ENCODE measurements at places on chromosomes 4 and X.
A peak's percentile ranks its signal among the peaks of the same experiment; 100 is the strongest.

GRCh38 chrX:31316340-31316991 is 244.6 kb upstream of the FTHL17 start:
- DNase-seq = no peak

DNA sequence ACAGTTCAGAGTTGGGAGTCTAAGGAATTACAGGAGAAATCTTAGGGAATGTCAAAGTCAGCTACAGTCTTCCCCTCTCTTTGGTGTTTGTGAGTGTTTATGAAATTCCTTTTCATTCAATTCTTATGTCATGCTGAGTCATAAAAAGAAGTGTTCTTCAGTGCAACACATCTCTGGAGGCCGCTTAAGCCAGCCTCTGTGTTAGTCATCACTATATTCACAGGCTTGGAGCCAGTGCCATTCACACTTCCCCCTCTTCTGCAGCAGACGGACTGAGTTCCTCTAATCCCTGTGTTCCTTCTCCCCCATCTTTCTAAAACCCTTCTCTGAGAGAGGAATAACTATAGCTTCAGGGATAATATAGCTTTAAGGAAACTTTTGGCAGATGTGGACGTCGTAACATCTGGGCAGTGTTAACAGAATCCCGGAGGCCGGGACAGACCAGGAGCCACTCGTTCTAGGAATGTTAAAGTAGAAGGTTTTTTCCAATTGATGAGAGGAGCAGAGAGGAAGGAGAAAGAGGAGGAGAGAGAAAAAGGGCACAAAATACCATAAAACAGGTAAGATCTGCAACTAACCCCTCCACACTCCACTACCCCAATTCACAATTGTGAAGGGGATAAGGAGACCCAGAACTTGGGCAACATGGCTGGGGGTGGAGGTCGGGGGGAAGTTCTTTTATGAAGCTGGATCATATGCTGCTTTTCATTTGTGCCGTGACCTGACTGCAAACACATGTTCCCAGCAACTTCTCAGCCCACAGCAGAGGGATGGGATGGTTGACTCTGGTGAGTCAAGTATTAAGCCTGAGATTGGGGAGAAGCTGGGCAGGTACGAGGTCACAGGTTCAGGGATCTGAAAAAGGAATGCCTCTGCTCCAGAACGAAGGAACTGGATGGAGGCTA is at the start of gene SRPX2:
SRPX2 (plus strand) TSS at position 244 of the 905 bp plus-strand sequence. CDS start 2,124 bp downstream, outside the sequence.
- DNase-seq = no peak

GRCh38 chr4:73856518-73856917 is 3.4 kb downstream of the PF4V1 start:
- DNase-seq = no peak

GRCh38 chr4:136558940-136559494 is 973.3 kb downstream of the PCDH18 start:
- no peak for DNase-seq

GRCh38 chr4:4542774-4543485 is 1.1 kb upstream of the STX18 start:
- no peak for DNase-seq

- no peak for DNase-seq
These were observed 48.0 kb downstream of the SEPTIN11 start for GRCh38 chr4:76997532-76997931.

- no peak for DNase-seq
These were observed 237.2 kb downstream of the SPATA18 start for GRCh38 chr4:52288212-52288855.

- DNase-seq = no peak
These were observed 1262.0 kb upstream of the ADGRL3 start for GRCh38 chr4:59938166-59938565.

- peak; percentile 0 for DNase-seq
These were observed 75.1 kb upstream of the USP9X start for GRCh38 chrX:41009850-41010846.

- no peak for DNase-seq
These were observed 71.0 kb downstream of the AFF1 start for GRCh38 chr4:87005690-87006425.

- DNase-seq = no peak
These were observed 581.3 kb downstream of the BCOR start for GRCh38 chrX:39516427-39516841.

GRCh38 chr4:4762909-4763821 is 96.3 kb upstream of the MSX1 start:
- no peak for DNase-seq

- DNase-seq = no peak
These were observed 19.4 kb downstream of the MTMR1 start for GRCh38 chrX:150712619-150713018.

GRCh38 chr4:138392751-138393308 is 150.7 kb upstream of the SLC7A11 start:
- DNase-seq = no peak

- DNase-seq = no peak
These were observed 912.9 kb upstream of the INTU start for GRCh38 chr4:126719852-126720251.

DNA sequence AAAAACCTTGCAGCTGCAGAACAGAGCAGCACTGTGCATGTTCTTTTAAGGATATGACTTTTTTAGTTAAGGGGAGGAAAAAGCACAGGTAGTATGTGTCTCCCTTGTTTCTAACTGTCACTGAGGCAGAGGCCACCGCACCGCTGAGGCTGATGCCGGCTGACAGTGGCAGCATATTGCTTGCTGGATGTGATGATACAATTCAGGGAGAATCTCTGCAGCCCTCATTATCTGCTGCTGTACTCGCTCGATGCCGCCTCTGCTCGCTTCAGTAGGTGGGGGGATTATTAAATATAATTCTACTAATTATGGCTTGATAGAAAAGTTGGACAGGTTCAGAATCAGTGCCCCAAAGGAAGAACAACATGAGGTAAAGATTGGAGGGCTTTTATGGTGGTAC is 378.8 kb upstream of the NOCT start:
- no peak for DNase-seq

GRCh38 chr4:86035688-86036087 is 324.2 kb downstream of the MAPK10 start:
- no peak for DNase-seq

DNA sequence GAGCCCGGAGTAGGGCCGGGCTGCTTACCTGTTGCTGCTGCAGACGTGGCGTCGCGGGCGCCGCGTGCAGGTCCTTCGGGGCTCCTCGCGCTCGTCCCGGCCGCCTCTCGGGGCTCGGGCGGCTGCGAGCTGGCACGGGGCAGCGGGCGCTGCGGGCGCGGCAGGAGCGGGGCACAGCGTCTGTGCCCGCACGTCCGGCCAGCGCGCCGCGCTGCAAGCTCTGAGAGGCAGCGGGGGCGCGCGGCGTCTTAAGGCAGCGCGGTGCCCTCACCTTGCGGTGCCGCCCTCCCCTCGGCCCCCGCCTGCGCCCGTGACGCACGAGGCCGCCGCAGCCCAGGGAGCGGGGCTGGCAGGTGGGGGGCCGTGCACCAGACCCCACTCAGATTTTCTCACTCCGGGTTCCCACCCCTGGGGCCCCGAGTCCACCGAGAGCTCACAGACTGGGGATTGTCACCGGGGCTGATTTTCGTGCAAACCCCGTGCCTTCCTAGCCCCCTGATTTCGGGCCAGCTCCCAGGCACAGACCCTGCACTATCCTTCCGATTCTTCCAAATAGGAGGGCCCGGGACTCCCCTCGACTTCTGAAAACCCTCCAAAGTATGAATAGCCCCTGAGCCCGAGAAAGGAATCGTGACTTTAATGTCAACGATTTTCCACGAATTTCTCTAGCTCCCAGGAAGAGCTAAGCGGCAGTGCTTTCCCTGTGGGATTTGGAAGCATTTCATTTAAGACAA is at the start of gene GPR101:
GPR101 (minus strand) TSS at position 222 of the 734 bp plus-strand sequence. CDS start 2,321 bp downstream, outside the sequence.
- DNase-seq = no peak

DNA sequence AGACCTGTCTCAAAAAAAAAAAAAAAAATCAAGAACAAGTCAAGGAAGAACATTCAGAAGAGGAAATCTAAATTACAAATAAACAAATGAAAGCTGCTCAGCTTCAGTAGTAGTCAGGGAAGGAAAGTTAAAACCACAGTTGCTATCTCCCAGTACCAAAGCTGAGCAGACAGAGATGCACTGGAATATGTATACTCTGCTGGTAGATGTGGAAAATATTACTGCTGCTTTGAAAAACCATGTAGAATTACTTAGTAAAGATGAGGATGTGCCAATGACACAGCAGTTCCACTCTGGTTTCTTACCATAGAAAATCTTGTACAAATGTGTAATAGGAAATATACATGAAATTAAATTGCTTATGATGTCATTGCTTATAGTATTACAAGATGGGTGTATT is 25.1 kb upstream of the PRKX start:
- DNase-seq = no peak

DNA sequence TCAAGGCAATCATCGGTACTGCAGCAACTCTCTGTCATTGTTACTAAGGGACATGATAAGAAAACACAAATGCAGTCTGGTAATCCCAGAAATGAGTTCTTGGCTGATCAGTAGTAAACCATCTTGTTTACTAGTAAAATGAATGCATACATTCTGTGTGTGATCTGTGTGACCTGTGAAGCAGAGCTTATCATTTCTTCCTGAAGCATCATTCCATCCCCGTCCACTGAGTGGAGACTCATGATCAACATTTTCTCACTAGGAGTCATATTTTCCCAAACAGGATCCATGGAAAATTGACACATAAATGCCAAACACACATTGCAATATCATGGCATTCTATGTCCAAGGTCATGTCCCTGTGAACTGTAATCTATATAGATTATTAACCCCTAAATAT is 226.1 kb downstream of the ANKRD50 start:
- no peak for DNase-seq

GRCh38 chr4:139556071-139556723 is at the start of gene SETD7:
Gene SETD7, minus strand, starts transcription at chr4:139556219. Its CDS starts 82 bp downstream, at chr4:139556137.
- no peak for DNase-seq

GRCh38 chr4:141853091-141853764 is 216.8 kb downstream of the IL15 start:
- no peak for DNase-seq

- DNase-seq = no peak
These were observed 934 bp upstream of the SEC31A start for GRCh38 chr4:82891707-82892466.

GRCh38 chrX:136162827-136163570 is 15.7 kb downstream of the FHL1 start:
- no peak for DNase-seq

GRCh38 chrX:110267874-110268273 is 50.0 kb downstream of the AMMECR1 start:
- no peak for DNase-seq

DNA sequence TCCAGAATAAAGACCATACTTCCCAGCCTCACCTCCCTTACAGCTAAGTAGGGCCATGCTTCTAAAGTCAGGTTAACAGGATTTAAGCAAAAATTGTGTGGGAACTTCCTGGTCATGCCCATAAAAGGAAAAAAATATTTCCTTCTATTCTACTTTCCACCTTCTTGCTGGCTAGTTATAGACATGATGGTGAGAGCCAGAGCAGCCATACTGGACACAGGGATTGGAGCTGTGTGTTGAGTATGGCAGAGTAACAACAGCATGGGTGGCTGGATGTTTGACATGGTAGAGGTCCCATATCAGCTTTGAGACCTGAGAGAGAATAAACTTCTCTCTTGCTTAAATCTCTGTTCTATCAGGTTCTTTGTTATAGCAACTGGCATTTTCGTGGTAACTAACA is 15.1 kb upstream of the CBR4 start:
- no peak for DNase-seq

- no peak for DNase-seq
These were observed 364.0 kb downstream of the TMA16 start for GRCh38 chr4:163858515-163858914.

DNA sequence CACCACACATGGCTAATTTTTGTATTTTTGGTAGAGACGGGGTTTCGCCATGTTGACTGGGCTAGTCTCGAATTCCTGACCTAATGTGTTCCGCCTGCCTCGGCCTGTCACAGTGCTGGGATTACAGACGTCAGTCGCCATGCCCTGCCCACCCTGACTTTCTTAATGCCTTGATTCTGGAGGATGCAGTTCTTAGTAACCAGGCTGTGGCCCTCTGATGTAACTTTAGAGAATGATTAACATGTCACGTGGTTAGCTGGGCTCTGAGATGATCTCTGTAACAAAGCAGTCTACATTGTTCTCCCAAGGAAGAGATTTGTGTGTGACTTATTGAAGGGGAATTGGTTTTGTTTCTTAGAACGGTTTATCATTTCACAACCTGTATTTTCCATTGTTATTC is 30.6 kb downstream of the ANK2 start:
- no peak for DNase-seq

DNA sequence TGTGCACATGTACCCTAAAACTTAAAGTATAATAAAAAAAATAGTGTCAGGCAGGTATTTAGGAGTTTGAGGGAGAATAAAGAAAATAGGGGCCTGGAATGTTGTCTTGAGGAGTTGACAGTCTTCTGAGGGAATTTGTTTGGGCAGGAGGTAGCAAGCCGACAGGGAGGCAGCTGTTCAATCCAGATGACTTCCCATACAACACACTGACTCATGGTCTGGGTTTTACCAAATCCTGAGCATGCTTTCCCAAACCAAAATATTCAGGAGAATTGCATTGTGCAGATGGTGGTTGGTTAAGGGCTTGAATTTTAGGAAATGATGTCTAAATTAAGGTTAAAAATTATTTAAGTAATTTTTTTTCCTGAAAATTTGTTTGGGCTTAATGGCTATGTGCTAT is 430.0 kb downstream of the INPP4B start:
- DNase-seq = no peak

DNA sequence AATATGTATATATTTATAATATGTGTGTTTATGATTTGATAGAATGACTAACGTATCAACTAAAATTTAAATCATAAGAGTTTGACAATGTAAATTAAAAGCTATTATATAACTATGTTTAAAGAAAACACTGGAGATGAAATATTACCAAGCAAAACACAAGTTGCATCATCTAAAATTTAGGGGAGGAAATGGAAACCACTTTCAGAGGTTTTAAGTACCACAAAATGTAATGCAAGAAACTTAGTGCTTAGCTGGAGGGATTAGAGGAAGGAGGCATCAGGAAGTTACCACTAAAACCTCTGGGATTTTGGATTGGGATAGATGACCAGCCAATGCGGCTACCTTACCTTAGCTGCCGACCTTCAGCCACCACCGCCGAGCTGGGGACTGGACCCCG is 1192.1 kb upstream of the PRKX start:
- no peak for DNase-seq

DNA sequence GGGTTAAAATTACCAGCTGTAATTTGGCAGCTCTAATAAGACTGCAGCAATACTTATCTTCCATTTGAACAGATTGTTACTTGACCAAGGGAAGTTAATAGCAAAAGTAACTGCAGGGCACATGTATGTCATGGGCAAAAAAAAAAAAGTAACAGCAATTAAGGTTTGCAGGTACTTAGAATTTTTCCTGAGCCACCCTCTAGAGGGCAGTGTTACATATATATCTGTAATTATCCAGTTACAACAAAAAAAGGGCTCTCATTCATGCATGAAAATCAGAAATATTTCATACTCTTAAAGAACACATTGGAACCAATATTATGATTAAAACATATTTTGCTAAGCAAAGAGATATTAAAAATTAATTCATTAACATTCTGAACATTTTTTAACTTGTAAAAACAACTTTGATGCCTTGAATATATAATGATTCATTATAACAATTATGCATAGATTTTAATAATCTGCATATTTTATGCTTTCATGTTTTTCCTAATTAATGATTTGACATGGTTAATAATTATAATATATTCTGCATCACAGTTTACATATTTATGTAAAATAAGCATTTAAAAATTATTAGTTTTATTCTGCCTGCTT is 25.1 kb downstream of the XIAP start:
- no peak for DNase-seq

GRCh38 chr4:16110661-16111290 is 27.0 kb upstream of the PROM1 start:
- no peak for DNase-seq

All from stimulated activated CD8-positive, alpha-beta memory T cell treated with anti-CD3 and anti-CD28 coated beads, Interleukin-15, amount 100 ng/mL, for 1 hour (primary cell).